ENCODE measurements at places on chromosomes 5 and 9.
A peak's percentile ranks its signal among the peaks of the same experiment; 100 is the strongest.

GRCh38 chr5:35436400-35437057 is 181.1 kb upstream of the SPEF2 start:
- peak; percentile 11 for DNase-seq

DNA sequence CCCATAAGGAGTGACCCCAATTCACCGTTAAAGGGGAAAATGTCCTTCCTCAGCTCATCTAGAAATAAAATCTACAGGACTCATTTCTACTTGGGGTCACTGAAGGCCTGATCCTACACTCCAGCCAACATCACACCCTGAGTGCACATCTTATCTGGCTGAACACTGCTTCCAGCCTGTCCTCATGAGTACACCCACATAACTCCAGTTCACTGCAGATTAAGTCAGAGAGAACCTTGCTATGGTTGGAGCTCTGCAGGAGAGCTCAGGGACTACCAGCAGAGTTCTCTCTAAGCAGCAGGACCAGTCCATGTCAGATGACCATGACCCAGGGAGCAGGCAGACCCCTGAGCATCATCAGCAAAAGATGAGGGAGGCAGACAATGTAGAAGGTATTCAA is 126.9 kb upstream of the MAP3K1 start:
- peak; percentile 59 for DNase-seq

GRCh38 chr9:124084087-124084486 is 72.5 kb downstream of the LHX2 start:
- DNase-seq, result no peak

- DNase-seq, result no peak
Observed at GRCh38 chr5:148459669-148460068, 75.9 kb downstream of the FBXO38 start.

DNA sequence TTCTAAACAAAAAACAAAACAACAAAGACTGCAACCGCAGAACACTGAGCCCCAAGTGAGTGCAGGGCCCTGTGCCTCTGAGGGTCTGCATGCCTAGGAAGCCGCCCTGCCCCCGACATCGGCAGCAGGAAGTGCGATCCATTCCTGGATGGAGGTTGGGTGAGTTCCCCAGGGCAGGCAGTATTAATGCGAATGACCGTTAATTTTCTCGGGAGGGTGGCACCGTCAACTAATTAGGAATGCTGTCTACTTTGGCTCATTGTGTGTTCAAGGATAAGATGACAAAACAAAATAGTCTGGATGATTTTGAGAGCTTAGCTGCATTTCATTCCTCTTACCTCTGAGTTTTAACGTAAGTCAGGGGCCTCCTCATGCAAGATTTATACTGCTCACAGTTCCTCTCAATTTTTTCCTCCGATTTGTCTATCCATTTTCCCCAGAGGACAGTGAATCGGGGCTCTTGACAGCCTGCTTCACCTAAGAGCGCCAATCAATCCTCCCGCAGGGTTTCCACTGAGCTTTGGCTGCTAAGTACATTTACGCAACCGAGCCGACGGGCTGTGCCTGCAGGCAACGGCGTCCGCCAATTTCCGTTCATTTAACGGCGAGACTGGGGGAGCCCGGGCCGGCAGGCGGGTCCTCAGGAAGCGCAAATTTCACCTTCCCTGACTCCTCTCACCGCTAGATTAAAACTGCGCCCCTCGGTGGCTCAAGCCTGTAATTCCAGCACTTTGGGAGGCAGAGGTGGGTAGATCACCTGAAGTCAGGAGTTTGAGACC is 2.9 kb upstream of the NXNL2 start:
- no peak for DNase-seq

GRCh38 chr9:131733541-131734061 is 6.3 kb downstream of the RAPGEF1 start:
- DNase-seq, result peak; percentile 55
